ENCODE measurements at places on chromosomes 13 and 19.

- DNase-seq, result no peak
Measured at GRCh38 chr19:4578552-4579248, 19.2 kb upstream of the SEMA6B start.

DNA sequence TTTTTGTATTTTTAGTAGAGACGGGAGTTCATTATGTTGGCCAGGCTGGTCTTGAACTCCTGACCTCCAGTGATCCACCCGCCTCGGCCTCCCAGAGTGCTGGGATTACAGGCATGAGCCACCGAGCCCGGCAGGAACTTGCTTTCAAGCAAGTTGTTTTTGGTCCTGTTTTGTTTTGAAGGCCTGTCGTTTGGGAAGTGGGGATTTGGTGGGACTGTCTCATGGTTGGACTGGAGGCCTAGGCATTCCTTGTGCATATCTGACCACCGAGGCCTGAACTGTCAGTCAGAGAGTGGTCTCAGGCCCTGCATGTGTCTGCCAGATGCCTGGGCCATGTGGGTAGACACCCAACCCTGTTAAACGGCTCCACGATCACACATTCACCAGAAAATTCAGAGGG is 26.3 kb downstream of the UBXN6 start:
- DNase-seq, result no peak

GRCh38 chr19:45164577-45165335 is 4.0 kb upstream of the NKPD1 start:
- DNase-seq, result no peak

- no peak for DNase-seq
Measured at GRCh38 chr13:75263741-75264407, 218.1 kb downstream of the TBC1D4 start.

DNA sequence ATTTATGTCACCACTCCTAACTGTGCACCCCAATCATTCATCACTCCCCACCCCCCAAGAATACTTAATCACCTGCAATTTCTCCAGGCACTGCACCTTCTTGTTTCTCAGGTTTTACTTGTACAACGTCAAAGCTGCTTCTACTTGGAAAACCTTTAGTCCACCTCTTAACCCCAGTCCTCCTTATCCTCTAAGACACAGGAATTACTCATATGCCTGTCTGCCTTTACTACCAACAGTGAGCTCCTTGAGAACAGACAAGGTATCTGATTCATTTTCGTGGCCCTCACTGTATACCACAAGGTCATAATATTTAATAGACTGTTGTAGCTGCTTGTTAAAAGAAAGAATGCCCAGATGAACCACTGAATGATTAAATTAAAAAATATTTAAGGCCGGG is 21.0 kb upstream of the NDFIP2 start:
- no peak for DNase-seq

DNA sequence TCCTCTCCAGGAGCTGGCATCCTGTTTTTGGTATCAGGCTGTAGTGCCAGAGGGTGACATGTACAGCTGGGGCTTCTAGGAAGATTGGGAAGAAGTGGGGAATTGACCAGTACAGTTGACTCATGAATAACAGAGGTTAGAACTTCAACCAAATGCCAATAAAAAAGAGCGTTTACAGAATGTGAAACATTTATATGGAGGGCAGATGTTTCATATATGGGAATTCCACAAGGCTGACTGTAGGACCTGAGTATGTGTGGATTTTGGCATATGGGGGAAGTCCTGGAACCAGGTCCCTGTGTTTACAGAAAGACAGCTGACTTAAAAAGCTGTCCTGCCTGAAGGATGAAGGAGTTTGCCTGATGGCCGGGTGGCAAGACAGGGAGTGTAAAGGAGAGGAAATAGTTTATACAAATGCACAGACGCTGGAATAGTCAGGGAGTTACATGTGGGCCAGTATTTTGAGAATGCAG is 5.2 kb downstream of the CHAMP1 start:
- DNase-seq, result no peak

GRCh38 chr19:39670998-39671397 is 15.3 kb downstream of the LGALS16 start:
- DNase-seq, result no peak

DNA sequence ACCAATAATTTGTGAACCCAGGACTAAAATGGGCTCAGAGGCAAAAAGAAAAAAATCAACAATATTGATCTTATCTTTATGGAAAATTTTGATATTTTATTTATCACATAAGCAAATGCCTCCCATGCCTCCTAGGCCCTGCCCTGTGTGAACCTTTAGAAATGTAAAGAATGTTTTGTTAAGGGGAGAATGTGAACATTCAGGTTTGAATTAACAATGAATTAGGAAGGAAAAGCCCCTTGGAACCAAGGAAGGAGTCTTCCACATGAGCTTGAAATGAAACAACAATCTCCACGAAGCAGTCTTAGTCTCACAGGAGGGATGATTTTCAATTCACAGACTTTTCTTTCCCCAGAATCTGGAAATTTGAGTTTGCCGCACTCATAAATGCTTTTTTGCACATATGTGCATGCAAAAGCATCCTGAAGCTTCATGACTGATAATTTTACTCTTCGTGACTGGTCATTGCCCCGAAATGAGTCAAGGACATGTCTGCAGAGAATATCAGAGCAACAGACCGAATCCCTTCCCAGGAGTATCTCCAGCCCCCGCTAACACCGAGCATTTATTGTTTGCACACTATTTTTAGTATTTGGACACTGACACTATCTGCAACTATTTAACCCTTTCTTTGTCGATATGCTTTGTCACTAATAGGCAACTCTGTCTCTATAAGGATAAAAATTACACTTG is 135.2 kb downstream of the DCT start:
- no peak for DNase-seq

DNA sequence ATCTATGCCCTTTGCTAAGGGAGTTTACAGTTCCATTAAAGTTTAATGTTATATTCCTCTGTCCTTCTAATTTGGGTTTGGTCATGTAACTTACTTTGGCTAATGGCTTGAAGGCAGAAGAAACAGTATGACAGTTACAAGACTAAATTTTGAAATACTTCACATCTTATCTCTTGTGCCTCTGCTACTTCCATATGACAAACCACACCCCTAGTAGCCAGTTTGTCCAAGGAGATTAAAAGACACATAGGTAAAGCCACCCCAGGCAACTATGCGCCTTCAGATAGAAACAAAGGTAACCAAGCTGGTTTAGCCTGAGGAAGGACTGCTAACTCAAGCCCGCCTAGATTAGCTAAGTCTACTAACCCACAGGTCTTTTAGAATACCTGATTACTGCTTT is 273.4 kb upstream of the MIR17HG start:
- DNase-seq, result no peak

DNA sequence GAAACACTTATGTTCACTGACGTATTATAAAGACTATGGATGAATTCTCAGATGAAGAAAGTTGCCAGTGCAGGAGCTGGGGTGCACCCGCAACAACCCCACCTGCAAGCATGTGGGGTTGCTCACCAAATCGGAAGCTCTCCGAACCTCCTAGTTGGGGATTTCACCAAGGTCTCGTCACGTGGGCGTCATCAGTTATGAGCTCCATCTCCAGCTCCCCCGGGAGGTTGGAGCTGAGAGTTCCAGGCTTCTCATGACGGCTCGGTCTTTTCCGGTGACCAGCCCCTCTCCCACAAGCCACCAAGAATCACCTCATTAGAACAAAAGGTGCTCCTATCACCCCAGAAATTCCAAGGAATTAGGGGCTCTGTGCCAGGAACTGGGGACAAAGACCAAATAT is 46.1 kb upstream of the TUBGCP3 start:
- no peak for DNase-seq

DNA sequence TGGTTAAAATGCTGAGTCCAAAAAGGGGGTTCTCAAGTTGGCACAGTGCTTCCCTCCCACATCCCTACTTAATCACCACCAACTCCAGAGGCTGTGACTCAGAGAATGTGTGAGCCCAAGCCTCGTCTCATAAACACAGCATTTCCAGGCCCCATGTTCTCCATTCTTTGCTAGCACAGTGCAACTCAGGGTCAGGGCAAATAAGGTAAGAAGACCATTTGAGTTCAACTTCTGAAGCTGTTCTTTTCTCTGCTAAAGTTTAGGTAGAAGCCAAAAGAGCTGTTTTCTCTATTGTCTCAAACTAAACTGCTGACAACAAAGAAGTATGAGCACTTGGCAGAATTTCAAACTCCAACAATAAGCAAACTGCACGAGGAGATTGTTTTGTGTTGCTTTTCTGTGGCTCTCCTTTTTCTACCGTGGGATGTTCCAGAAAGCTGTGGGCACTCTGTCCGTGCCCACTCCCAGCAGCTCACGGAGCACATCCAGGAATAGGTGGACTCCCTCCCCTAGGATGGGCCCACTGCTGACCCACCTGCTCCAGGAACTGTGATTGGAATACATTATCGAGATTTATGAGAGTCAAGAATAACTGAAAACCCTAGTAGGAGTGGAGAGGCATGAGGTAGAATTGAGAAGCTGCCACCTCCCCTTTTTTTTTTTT is 494.3 kb downstream of the COG6 start:
- no peak for DNase-seq

DNA sequence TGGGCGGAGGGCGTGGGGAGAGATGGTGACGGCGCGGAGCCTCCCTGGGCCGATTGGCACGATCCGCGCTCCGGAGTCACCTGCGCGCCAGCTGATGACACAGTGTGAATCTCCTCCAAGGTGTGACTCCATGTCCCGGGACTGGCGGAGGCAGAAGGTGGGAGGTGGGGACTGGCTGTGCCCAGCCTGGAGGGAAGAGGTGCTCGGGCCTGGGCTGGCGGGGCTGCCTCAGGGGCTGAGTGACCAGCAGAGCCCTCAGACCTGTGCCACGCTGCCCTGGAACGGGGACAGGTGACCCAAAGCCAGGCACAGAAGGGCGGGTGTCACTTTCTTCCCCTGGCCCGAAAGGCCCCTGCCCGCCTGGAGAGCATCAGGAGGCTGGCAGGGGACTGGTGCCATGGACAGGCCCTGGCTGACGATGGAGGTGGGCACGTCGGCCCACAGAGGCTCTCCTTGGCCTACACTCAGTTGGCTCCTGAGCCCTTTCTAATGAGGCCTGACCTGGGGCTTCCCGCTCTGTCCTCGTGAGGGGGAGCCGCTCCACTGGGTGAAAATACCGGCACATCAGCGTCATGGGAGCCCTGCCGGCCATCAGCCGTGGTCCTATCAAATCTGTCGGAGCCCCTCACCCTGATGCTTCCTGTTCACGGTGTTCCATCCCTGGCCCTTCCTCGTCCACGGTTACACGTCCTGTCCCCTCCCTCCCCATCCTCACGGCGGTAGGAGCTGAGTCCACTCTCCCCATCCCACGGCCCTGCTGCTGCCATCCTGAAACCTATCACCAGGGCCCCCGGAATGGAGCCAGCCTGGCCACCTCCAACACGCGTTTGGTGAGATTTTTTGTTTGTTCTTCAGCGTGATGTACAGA is 75.6 kb downstream of the SPACA7 start:
- no peak for DNase-seq

DNA sequence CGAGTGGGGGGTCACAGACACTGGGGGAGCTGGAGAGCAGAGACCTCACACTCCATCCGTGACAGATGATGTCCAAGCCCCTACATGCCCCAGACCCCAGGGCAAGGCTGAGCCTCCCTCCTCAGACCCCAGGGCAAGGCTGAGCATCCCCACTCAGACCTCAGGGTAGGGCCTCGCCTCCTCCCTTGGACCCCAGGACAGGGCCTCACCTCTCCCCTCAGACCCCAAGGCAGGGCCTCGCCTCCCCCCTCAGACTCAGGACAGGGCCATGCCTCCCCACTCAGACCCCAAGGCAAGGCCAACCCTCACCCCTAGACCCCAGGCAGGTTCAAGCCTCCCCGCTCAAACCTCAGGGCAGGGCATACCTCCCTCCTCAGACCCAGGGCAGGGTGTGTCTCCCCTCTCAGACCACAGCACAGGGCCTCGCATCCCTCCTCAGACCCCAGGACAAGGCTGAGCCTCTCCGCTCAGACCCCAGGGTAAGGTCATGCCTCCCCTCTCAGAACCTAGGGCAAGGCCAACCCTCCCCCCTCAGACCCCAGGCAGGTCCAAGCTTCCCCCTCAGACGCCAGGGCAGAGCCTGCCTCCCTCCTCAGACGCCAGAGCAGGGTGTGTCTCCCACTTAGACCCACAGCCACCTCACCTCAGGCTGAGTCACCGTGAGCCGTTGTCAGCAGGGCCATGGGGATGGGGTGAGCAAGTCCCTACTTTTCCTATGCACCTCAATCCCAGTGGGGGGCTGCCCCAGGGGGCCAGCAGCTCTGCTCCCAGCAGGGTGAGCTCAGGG is 1.7 kb upstream of the S1PR4 start:
- DNase-seq, result no peak

GRCh38 chr19:29770648-29771047 is 41.1 kb upstream of the CCNE1 start:
- no peak for DNase-seq

DNA sequence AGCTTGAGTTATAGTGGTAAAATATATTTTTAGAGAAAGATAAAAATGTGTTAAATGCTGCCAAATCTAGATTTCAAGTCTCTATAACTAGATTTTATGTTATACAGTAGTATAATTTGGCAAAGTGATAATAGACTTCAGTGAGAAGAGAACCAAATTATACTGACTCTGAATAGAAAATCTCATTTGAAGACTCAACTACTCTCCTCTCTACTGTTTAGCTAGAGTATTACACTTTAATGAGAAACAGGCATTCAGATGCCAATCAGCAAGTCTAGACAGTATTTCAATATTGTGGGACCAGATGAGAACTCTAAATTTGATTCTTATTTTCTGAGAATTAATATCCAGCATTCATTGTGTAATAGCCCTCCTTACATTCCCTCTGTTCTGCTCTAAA is 311.2 kb downstream of the SLITRK5 start:
- DNase-seq, result no peak

- DNase-seq, result peak; percentile 44
Measured at GRCh38 chr19:3365836-3366752, at the start of gene NFIC. Gene NFIC (plus strand): TSS chr19:3366583. CDS start chr19:3366637, 54 bp downstream.

DNA sequence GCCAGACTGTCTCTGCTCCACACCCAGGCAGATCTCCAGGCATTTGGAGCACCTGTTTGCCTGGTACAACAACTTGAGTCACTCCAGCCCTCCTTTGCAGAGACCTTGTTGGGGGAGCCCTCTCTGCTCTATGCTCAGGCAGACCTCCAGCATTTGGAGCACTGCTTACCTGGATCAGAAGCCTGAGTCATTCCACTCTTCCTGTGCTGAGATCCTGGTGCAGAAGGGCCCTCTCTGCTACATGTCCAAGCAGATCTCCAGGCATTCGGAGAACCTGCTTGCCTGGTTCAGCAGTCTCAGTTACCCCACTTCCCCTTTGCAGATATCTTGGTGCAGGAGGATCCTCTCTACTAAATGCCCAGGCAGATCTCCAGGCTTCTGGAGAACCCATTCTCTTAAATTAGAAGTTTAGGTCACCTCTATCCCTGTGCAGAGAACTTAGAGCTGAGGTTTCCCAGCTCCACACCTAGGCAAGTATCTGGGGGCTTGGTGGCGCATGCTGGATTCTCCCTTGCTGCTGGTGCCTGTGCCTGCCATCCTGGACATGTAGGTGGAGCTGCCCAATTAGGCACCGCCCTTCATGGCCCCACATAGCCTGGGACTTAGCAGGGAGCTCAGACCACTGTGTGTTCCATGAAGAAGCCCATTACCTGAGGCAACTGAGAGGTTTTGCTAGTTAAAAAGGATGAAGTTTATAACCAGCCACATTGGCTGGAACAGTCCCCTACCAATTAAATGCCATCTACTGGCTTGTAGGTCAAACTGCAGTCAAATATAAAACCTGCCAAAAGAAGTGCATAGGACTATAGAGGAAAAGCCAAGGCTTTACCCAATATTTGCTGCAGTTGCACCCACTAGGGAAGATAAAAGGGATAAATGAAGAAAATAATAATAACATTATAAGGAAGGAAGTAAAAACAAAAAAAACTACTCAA is 97.6 kb upstream of the SLITRK6 start:
- no peak for DNase-seq

GRCh38 chr19:30784850-30785457 is 412.8 kb downstream of the ZNF536 start:
- peak; percentile 28 for DNase-seq
